ENCODE measurements at places on chromosomes 11 and 22.

DNA sequence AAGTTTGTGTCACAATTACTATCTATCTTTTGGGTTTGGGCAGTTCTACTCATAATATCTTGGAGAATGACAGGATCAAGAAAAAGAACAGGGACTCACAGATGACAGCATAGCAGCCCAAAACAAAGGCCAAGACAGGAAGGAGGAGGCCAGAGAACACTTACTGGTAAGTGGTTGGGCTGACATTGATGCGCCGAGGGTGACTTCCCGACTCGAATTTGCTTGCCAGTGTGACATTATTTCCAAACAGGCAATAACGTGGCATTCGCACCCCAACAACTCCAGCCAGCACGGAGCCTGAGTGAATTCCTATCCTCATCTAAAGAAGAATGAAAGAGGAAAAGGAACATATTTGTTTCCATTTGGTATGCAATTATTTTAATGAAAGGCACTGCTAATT, 309.9 kb downstream of the GUCY1A2 start:
- no peak for DNase-seq

- no peak for DNase-seq
Observed at GRCh38 chr22:49010901-49011300, 816.8 kb downstream of the BRD1 start.

DNA sequence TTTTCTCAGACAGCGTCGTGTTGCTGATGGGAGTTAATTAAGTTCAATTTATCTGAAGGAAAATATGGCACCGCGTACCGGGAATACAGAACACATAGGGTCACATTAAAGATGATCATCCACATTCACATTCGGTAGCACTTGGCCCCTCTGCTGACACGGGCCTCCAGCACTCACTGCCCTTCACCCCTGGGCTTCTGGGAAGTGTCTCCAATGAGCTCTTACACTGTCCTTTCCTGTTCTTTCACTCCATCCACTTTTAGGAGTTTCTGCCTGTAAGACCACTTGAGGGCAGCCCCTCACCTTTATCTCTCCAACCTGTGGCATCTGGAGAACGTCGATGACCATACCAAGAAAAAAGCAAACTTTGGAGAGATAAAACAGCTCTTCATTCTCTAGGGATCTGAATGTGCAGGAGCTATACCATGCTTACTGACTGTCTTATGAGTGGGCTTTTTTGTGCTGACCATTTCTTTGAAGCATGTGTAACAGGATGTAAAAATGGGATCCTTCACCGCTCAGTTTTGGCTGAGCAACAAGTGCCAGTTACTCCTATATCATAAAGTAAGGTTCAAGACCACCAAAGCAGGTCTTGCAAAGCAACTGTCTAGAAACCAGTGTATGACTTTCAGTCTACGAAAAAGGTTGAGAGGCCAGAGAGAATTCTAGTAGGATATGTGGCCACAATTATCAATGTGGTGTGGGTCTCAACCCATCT, 1.1 kb upstream of the SERGEF start:
- no peak for DNase-seq

- no peak for DNase-seq
Observed at GRCh38 chr22:41263704-41264103, 22.3 kb downstream of the RANGAP1 start.

DNA sequence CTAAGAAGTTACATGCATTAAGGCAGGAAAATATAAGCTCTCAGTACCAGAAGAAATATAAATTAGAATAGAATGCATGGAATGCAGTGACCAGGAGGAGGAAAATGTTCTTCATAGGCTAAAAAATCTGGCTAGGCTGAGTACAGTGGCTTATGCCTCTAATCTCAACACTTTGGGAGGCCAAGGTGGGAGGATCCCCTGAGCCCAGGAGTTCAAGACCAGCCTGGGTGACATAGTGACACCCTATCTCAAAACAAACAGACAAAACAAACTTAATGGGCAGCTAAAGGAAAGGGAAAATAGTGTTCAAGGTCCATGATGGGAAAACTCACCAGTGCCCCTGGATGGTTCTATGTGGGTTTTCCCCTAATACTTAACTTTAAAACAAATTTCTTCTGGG, 78.3 kb upstream of the RASSF10 start:
- DNase-seq = no peak

DNA sequence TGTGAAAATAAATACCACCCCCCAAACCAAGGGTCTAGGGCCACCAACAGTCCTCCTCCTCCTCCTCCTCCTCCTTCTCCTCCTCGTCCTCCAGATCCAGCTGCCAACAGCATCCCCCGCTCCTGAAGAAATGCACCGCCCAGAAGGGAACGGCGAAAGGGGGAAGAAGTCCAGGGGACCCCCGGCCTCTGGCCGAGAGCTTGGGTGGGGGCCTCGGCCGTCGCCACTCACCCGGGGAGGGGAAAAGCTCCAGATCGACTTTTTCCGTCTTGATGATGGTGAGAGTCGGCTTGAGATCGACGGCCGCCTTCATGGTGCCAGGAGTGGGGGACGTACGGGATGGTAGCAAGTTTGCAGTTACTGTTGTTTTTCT, 65.7 kb downstream of the ETS1 start:
- DNase-seq = no peak

- no peak for DNase-seq
Observed at GRCh38 chr22:46746192-46746591, 8.1 kb upstream of the CERK start.

- no peak for DNase-seq
Observed at GRCh38 chr11:103808252-103808651, 228.2 kb upstream of the DDI1 start.

- no peak for DNase-seq
Observed at GRCh38 chr11:36095716-36096115, 151.9 kb downstream of the LDLRAD3 start.

- no peak for DNase-seq
Observed at GRCh38 chr11:78800756-78801155, 226.1 kb upstream of the NARS2 start.

DNA sequence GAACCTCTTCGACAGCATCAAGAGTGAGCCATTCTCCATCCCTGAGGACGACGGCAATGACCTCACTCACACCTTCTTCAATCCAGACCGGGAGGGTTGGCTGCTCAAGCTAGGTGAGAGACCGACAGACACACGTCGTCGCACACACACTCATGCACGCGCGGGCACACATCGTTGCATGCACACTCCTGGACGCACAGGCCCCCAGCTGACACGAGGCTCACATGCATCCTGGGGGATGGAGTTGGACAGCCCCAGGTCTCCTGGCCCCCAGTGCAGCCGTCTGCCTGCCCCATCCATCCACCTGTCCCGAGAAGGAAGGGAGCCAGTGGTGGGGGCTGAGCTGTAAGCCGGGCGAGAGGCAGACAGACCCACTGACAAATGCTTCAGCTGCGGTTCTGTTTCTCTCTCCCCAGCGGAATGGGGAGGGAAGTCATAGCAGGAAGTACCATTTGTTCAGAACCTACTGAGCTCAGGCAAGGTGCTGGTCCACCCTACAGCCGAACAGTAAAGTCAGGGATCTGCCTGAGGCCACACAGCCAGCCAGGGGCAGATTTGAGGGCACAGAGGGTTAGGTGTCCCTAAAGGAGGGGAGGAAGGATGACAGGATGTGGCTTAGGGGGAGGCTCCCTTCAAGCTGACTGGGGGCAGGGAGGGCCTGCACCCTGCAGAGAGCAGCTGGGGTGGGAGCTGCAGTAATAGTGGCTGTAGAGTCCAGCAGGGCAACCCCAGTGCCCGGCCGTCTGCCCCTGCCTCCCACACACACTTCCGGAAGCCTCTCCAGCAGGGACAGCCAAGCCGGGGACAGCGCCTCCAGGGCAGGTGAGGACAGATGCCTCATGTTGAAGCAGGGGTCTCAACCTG, 27.1 kb downstream of the CYTH4 start:
- DNase-seq = peak; percentile 33

All from suppressor macrophage treated with lipopolysaccharide for 1 hour (primary cell).